ENCODE measurements at places on chromosomes 4 and X.

DNA sequence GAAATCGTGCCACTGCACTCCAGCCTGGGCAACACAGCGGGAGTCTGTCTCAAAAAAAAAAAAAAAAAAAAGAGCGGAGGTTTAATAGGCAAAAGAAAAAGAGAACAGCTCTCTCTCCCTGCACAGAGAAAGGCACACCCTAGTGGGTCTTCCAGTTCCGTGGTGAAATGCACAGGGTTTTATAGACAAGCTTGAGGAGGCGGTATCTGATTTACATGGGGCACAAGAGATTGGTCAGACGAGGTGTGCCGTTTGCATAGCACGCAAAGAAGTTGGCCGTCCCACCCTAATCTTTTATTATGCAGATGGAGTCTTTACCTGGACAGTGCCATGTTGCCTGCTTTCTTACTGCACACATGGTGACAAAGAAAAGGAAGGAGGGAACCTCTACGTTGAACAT lies 33.5 kb upstream of the REST start:
- no peak for DNase-seq

DNA sequence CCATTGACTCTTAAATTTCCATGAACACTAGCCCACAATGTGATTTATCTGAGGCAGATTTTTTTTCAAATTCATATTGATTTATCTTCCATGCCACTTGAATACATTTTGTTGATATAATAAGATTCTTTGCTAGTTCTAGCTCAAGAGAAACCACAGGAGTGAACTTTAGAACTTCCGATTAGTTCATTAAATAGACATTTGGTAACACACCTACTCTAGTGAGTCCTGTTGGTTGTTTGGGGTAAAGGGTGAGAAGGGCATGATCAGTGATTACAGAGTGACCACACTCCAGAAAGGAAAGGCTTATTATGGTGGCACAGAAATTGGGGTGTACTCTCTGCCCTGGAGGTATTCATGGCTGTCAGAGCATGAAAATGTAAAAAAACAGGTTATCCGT lies 120.4 kb downstream of the CDKL5 start:
- DNase-seq = no peak

GRCh38 chr4:67721770-67722597 lies 21.0 kb upstream of the UBA6 start:
- DNase-seq = no peak

DNA sequence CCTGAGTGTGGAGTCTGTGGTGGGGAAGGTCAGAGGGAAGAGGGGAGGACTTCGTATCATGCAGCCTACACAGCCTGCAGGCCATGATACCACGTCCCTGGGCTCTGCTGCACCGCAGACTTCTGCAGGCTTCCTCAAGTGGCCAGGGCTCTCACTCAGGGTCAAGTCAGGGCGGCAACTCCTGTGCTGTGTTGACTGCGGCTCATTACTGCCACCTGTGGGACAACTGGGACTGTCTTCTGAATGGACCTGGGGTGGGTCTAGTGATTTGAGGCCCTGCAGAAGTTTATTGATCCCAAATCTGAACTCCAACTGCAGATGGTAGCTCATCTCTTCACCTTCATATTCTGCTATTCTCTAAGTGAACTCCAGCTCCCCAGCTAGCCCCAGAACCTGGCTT lies 167.1 kb downstream of the NSUN7 start:
- no peak for DNase-seq

GRCh38 chr4:40369437-40370274 lies 34.5 kb downstream of the CHRNA9 start:
- DNase-seq = no peak

Data from AG09319 (cell line).